ENCODE measurements at places on chromosomes 3 and 15. TPM values are rescaled to one million over a fixed set of nuclear protein-coding genes. Genes with fewer than 3 reads are reported as not detected.

The SNUPN gene
- 27.2 TPM for total RNA-seq

The GABRB3 gene
- not detected for total RNA-seq

The PRKCI gene
- total RNA-seq: 37.4 TPM

The LRRN1 gene
- not detected for total RNA-seq

The GOLGA8F gene
- 0.03 TPM for total RNA-seq

GRCh38 chr15:55907797-55908196 lies 85.6 kb downstream of the NEDD4 start:
- DNase-seq: no peak

DNA sequence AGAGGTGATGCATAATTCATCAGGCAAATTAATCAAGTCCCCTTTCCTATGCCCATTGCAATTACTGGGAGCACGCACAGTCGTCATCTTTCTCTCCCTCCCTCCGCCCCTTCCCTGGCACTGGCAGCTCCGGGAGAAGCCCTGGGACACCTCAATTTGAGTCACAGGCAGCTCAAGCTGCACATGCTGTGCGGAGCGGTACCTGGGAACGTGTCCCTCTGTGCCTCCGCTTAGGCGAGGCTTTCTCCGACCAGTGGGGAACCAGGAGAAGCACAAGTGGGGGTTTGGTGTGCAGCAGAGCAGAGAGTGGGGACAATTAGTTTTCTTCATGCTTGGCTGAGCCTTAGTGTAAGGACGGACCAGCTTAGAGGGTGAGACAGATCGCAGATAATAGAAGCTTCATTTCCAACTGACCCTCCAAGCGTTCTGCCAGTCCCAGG lies 88.3 kb downstream of the SOX14 start:
- no peak for DNase-seq

GRCh38 chr15:100891307-100892012 lies 11.8 kb downstream of the ALDH1A3 start:
- no peak for DNase-seq

Data from HT-29 (cell line).